ENCODE measurements at places on chromosomes 6 and 20.

DNA sequence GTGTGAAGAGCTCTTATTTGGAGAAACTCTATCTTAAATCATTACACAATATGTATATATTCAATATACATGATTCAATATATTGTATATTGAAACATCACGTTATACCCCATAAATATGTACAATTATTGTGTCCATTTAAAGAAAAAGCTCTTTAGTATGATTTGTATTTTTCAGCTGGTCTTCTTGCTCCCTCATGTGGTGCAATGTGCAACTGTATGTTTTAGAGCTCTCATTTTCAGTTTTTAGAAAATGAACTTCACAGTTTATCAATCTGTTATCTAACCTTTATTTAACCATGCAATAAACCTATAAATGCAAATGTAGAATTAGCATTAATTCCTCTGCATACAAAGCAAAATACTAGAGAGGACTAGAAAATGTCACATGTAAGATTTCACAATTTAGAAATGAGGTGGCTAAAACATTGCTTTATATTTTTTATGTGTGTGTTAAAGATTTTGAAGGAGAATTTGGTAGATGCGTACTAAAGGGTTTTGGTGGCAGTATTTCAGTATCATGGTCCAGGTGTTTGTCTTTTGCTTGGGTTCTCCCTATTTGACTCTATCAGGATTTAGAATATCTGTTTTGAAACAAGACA is 167.1 kb downstream of the PHF3 start:
- DNase-seq = no peak

- no peak for DNase-seq
Measured at GRCh38 chr6:108635505-108636226, 74.9 kb downstream of the FOXO3 start.

- DNase-seq = no peak
Measured at GRCh38 chr20:16819483-16819882, 71.3 kb downstream of the OTOR start.

DNA sequence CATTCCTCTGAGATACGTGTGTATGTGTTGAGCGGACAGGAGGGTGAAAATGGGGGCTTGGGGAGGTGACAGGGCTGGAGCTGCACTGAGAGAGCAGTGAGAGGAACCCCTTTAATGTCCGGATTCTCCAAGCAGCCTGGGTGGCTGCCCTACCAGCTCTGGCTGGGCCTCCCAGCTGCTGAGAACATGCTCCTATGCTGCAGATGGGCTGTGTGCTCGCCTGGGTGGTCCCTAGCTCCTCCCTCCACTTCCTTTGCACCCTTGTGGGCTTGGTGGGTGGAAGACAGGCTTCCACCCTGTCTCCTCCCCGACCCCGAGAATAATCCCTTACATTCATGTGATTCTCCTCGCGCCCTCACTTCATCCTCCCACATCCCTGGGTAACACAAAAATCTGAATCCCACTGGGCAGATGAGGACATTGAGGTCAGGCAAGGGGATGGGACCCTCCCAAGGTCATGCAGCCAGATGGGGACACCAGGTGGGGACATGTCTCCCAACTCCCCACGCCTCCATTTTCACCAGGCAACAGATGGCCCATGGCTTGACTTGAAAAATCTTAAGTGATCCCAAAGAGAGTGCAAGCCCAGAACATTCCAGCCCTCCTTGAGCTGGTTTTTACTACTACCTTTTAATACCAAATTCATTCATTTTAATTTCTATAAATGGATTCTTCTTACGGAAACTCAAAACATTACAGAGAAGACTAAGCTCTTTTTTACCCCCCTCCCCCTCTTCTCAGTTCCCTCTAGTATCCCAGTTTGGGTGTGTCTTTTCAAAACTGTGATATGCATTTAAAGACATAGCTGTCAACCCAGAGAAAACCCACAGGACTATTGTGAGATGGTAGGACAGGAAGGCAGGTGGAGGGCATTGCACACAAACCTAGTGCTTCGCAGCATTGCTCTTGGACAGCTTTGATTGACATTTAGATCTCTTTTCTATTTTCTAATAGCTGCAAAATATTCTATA is 5.0 kb upstream of the PDRG1 start:
- DNase-seq = no peak

- no peak for DNase-seq
Measured at GRCh38 chr6:36033935-36034334, 6.3 kb downstream of the MAPK14 start.

DNA sequence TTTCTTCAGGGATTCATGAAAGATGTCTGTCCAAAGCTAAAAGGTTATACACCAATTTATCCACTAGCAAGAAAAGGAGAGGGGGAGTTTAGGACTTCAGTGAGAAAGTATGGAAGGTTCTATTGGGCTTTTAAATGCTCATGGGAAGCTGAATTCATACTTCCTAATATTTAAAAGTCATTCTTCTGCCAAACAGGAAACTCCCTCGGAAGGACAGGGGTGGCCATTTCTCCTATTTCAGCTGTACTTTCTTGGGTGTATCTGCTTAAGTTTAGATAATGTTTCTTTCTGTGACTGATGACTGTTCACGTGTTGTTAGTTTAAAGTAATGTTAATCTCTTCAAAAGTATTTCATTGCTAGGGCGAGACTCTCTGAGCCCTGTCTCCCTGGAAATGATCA is 80.5 kb upstream of the IFNGR1 start:
- DNase-seq = no peak
